Stimulated activated naive B cell treated with anti-CD40 and anti-IgM and Interleukin-4, amounts not matched to agents 10 μg/mL and 1 μg/mL and 100 μg/mL, for 72 hours (primary cell): ENCODE measurements at places on chromosomes 5 and 9.

GRCh38 chr5:84384604-84385575 is at the start of gene EDIL3:
TSS of gene EDIL3 (minus strand) at chr5:84384880. CDS start at chr5:84384374, 506 bp downstream.
- no peak for DNase-seq

DNA sequence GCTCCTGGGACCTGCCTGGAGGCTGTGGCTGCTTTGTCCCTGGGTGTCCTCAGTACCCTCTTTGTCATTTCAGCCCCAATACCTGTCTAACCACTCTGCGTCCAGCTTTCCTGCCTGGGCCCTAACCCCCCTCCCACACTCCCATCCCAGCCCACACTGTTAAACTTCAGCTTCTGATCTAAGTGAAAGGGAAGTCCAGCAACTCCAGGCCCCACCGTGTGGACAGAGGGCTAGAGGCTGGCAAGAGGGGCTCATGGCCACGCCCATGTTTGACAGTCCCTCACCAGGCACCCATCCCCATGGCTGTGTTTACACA is 56.3 kb downstream of the SEMA4D start:
- no peak for DNase-seq

GRCh38 chr9:119216651-119217331 is 152.4 kb downstream of the BRINP1 start:
- no peak for DNase-seq

GRCh38 chr9:90999425-91000397 is 198.1 kb downstream of the SYK start:
- no peak for DNase-seq

GRCh38 chr5:143642791-143643190 is 169.2 kb upstream of the HMHB1 start:
- DNase-seq: no peak

GRCh38 chr5:124124711-124125229 is 612.8 kb downstream of the CSNK1G3 start:
- DNase-seq: no peak
